Ecto neural progenitor cell (in vitro differentiated cells): ENCODE measurements at places on chromosomes 3 and 15.
A peak's percentile ranks its signal among the peaks of the same experiment; 100 is the strongest.

DNA sequence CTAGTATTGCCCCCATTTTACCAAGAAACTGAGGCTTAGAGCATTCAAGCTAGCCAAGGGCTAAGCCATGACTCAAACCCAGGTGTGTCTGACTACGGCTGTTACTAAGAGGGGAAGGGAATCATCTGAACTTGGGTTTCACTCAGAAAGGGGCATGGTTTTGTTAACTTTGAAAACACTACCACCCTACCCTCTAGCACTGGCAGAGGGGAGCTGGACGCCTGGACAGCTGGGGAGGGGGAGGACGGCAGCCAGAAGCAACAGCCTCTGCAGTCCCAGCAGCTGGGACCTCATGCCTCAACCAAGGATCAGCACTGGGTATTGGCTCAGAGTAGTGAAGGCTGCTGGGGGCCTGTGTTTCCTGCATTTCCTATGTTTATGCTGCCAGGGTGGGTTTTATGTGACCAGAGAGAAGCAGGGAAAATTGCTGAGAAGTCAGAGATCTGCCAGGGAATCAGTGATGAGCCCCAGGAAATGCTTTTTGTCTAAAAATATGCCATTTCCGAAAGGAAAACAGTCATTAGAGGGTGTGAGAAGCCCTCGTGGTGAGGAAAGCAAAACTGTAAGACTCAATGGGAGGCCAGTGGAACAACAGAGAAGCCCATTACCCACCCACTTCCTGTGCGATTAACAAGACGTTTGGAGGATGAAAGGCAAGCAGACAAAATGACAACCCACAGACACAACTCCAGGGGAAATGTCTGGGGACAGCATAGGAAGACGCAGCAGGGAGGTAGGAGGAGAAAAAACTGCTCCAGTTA, 41.2 kb downstream of the LIPC start:
- DNase-seq: no peak

DNA sequence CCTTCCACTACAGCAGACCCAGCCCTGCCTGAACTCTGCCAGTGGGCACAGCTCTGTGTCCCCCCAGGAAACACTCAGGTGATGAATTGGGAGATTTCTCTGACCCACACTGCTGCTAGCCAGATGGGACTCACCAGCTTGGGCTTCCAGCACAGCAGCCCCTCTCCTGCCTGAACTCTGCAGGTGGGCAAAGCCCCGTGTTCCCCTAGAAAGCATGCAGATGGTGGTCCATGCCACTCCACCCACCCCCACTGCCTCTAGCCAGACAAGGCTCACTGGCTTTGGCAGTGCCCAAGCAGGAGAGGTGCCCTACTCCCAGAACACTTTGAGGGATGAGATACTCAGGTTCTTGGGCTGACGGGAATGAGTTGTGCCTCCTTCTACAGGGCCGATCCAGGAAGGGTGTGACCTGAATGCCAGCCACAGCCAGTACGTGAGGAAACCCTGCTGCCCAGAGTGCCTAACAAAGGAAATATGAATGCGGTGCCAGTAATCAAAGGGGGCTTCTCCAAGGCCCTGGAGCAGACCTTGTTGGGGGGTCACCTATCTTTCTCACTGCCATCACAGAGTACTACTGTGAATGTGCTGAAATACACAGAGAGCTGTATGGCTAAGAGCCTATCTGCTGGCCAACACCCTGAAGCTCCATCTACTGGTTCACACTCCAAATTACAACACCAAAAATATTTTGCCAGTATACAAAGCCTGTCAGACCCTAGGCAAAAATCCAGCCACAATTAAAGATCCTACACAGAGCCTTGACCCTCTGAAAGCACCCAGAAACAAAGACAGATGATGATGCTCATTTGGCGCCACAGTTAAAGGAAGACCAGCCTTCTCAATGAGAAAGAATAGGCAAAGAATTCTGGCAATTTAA, 61.9 kb downstream of the BTLA start:
- no peak for DNase-seq

- DNase-seq: no peak
These were observed 1.7 kb downstream of the TBC1D5 start for GRCh38 chr3:17740721-17741141.

DNA sequence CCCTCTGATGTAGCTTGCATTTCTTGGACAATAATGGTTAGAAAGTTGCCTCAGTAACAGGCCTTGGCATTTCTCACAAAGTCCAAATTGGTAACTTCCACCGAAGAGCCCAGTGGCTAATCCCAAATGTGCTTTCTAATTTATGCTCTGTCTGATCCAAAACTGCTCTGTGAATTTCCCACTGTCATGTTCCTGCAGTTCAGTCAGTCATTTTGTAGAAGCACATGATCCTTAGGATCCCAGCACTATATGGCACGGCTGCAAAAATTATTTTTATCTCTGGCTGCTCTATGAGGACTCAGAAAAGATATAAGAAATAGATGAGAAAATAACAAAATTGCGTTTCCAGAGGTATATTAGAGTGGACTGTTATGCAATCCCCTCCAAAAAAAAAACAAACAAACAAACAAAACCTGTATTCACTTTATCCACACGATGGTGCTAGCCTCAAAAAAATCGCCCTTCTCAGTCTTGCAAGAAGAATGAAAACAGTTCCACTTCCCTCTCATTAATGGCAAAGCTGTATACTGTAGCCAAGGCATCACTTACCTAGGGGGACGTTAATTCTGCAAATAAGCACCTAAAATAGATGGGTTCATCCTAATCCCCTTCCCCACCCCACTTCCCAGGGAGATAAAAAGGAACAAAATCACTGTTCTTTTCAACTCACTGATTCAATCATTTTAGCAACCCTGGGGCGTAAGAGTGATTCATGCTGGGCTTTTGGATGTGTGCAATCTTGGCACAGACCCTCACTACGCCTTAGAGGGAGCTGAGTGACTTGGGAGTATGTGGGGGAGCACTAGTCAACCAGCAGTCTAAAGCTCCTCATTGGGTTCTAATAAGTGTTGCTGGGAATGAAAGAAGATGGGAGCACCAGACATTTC, 61.3 kb downstream of the TMCO5A start:
- DNase-seq: no peak

DNA sequence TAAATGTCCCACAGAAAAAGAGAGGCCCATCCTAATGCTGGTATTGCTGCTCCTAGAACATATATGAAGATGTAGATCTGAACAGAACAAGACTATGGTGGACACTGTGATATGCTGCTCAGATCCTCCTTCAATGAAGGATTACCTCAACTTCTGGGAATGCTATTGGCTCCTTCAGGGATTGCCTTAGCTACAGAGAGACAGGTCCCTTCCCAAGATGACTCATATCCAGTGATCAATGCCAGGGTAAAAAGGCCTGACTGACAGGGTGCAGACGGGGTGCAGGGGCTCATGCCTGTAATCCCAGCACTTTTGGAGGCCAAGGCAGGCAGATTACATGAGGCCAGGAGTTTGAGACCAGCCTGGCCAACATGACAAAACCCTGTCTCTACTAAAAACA, 20.5 kb upstream of the STAG1 start:
- DNase-seq: no peak

GRCh38 chr15:64892847-64893403, 18.8 kb upstream of the ANKDD1A start:
- DNase-seq: no peak

- no peak for DNase-seq
These were observed 16.9 kb downstream of the POPDC2 start for GRCh38 chr3:119643528-119643927.

- DNase-seq: no peak
These were observed 1.4 kb downstream of the CSK start for GRCh38 chr15:74783072-74783807.

- DNase-seq: no peak
These were observed 23.7 kb downstream of the P3H2 start for GRCh38 chr3:190097025-190097424.

DNA sequence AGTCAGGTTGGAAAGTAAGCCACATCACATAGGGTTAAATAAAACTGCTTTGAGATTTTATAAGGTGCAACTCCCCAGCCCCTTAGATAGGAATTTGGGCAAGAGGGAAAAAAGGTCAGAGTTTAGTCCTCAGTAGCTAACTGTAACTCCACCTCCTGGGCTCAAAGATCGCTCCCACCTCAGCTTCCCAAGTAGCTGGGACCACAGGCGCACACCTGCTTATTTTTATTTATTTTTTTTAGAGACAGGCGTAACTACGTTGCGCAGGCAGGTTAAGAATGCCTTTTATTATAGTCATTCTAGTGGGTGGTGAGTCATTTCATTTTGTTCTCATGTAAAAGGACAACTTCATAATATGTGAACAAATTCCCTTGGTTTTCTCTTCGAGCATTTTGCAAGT, 14.7 kb downstream of the TM2D3 start:
- no peak for DNase-seq

GRCh38 chr3:38640661-38641452, 8.6 kb downstream of the SCN5A start:
- DNase-seq: peak; percentile 89

GRCh38 chr3:150656316-150656715, 47.4 kb downstream of the ERICH6 start:
- DNase-seq: no peak

DNA sequence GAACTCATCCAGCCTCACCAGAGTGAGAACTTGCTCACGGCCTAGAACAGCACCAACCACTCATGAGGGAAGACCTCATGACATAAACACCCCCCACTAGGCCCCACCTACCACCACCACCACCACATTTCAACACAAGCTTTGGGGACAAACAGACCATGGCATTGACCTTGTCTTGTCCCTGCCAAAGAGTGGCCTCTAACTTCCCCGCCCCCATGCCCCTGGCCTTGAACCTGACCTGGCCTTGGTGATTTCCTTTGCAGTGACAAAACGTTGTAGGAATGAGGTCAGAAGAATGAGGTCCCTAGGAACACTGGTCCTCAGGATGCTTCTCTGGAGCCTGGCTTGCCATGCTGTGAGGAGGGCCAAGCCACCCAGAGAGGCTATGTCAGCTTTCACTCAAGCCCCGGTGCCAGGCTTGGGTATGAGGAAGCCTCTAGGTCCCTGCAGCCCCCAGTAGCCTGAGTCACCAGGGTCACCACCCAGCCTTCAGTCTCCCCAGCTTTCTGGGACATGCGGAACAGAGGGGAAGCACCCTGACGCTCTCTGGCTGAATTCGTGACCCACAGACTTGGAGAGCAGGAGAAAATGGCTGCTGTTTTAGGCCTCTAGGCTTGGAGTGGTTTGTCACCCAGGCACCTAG, 57.9 kb downstream of the TPRA1 start:
- DNase-seq: peak; percentile 37

DNA sequence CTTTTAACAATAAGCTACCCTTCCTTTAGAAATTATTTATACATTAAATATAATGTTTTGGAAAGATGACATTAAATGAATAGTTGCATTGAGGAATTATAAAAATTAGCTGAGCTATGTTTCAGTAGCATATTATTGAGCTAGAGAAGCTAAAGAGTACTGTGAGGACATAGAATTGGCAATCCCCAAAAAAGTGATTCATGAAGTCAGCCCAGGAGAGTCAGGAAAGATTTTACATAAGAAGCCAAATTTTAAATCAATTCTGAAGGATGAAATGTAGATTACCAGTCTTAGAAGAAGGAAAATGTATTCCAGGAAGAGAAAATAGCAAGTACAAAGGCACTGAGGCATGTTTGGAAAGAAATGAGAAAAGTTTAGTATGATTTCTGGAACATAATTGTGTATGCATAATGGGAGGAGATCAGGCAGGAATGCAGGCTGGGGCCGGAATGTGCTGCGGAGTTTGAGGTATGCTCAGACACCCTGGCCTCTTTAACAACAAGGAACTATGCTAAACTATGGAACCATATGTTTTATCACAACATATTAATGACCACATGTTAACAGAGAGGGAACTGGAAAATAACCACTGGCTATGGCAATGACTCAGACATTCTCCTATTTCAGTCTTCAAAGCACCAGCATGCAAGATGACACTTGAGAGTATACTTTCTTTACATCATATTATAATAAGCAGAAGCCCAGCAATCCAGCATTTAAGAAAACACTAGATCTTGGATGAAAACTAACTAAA, 103.3 kb upstream of the COL8A1 start:
- DNase-seq: no peak

DNA sequence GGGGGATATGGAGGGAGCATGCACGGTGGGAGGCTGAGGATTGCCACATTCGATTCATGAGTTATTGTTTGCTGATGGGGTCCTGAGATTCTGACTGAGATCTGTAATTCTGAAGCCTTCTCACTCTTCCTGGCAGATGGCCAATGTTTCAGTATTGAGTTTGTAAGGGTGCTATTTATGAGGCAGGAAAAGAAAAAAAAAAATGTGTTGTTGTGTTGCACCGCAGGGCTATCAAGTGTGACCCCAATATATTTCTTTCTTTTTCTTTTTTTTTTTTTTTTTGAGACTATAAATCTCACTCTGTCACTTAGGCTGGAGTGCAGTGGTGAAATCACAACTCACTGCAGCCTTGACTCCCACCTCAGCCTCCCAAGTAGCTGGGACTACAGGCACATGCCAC, 3.2 kb upstream of the SENP2 start:
- no peak for DNase-seq

- no peak for DNase-seq
These were observed 144.7 kb upstream of the RGMA start for GRCh38 chr15:93233710-93234109.

- DNase-seq: no peak
These were observed 2.5 kb downstream of the UBL7 start for GRCh38 chr15:74458473-74458872.

DNA sequence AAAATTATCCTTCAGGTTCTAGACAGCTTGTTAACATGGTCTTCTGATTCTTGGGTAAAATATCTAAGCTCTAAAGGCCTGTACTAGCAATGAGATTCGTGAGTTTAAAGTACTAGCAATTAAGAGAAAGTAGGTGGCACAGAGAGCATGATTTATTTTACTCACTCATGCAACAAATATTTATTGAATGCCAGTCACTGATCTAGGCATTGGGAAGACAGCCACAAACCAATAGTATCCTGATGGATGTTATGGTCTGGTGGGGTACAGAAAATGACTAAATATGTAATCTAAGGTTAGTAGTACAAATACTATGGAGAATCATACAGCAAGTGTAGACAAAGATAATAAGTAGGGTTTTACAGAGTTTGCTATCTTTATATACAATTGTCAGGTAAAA, 751.3 kb downstream of the ZNF385D start:
- DNase-seq: no peak

- DNase-seq: no peak
These were observed 724.9 kb downstream of the NSUN3 start for GRCh38 chr3:94787734-94788270.

DNA sequence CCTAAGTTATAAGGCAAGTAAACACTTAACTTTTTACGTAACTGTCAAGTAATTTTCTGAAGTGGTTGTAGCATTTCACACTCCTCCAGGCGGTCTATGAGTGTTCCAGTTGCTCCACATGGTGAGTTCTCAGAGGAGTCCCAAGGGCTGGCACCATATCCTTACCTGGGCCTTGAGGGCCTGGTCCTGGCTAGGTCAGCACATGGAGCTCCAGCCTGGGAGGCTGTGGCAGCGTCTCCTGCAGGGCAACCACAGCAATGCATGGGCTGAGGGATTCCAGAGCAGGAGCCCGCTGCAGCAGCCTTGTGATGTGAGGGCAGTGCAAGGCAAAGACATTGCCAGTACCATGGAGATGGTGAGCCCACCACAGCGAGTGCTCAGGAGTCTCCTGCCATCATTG, 32.2 kb upstream of the LYZL4 start:
- DNase-seq: no peak
